ENCODE measurements at places on chromosomes 16 and 17.

- no peak for DNase-seq
These were observed 47.3 kb downstream of the TBC1D16 start for GRCh38 chr17:79988185-79988971.

GRCh38 chr16:52456368-52456767 lies 90.6 kb downstream of the TOX3 start:
- DNase-seq: no peak

- DNase-seq: no peak
These were observed 22.2 kb downstream of the CLTC start for GRCh38 chr17:59641799-59642484.

- no peak for DNase-seq
These were observed 5.8 kb downstream of the TRAF4 start for GRCh38 chr17:28749516-28750177.

GRCh38 chr16:12906765-12907516 lies 5.5 kb downstream of the SHISA9 start:
- DNase-seq: no peak

- DNase-seq: no peak
These were observed 7.3 kb upstream of the CPHXL start for GRCh38 chr16:75733305-75734211.

DNA sequence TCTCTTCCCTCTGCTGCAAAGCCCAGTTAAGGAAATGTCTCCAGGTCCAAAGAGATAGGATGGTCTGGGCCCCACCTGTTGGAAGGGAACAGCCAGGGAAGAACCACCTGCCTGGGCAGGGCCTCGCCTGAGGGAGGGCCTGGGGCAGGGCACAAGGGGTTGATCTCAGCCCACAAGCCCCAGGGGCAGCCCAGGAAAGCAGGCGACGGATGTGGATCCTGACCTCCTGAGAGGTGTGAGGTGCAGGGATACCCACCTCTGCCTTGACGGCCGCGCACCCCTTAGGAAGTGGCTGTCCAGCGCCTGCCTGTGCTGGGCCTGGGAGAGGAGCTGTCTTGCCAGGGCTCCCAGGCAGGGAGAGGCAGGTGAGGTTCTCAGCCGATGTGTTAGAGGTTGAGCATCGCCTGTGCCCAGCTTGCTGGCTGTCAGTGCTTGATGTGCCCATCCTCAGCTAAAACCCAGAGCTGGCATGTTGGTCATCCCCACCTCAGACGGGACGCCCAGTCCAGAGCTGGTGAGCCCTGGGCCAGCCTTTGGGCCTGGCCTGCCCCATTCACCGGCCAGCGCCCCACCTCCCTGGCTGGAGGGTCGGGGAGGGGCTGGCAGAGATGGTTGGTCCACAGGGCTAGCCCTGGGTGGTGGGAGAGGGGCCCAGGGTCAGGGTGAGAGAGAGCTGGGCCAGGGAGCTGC lies 434 bp downstream of the CEMP1 start:
- no peak for DNase-seq

DNA sequence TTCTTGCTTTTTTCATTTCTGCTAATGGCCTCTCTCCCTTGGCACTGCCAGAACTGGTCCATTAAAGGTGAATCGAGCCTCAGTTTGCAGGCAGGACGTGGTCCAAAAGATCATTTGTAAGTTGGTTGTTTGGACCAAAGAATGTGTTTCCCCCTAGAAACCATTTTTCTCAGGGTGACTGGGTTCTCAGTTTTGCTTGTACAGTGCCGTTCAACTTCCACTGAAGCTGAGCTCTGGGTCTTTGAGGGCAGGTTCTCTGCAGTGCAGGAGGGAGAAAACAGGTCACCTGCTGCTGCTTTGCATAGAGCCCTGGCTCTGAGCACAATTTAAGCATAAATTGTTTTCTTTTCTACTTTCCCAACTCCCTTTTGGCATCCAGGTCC lies 9.0 kb upstream of the AMZ2 start:
- no peak for DNase-seq

DNA sequence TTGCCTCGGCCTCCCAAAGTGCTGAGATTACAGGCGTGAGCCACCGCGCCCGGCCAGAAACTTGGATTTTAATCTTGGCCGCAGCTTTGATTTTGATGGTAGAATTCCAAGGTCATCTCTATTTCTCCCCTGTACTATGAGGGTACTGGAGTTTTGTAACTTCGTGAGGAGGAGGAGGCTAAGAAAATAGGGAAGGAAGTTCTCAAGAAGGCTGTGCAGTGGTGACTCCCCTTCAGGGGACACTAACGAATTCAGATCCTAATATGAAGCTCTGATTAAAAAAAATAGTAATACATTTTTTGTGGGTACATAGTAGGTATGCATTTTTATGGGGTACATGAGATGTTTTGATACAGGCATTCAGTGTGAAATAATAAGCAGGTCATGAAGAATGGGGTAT lies 55.9 kb downstream of the LDHD start:
- no peak for DNase-seq

DNA sequence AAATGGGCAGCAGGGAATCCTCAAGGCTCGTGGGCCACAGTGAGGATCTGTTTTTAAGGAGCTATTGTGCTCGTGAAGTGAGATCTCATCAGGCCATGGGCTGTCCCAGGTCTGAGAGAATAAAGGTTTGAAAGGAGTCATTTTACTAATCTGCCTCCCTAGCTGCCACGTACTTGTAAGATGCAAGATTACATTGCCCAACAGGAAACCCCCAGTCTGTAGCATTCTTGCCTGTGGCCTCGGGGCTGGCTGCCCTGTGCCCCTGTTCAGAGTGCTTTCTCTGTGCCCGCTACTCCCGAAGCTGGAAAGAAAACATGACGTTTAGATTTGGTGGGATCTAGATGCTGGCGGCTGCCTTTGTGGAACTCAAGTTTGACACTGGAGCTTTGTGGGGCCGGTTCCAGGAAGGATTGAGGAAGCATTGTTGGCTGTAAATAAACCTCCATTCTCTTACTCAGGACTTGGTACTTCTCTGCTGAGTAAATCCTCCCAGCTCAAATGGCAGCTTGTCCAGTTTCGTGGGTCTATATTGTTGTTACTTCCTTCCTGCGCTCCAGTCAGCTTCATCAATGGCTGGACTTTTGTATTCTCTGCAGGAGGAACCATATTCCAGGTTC lies 21.2 kb downstream of the SAP30BP start:
- DNase-seq: no peak

DNA sequence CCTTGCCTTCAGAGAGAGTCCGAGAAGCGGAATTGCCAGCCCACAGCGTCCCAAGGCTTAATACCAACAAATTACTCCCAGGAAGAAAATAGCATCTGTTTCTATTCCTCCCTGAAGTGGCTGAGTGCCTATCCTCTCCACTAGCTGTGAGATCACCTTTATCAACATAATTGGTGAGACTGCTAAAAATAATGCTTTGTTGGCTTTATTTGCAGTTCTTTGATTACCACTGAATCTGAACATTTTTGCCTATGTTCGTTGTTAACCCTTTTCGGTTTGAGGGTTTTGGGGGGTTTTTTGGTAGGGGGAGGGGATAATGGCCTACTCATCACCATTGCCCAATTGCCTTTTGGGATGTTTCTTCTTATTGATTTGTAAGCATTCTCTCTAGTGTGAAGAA lies 31.0 kb downstream of the MMP15 start:
- no peak for DNase-seq

- DNase-seq: no peak
These were observed 55.2 kb downstream of the CRISPLD2 start for GRCh38 chr16:84874983-84875382.

- no peak for DNase-seq
These were observed 49.0 kb upstream of the PIK3R6 start for GRCh38 chr17:8916466-8916865.

All from osteocyte (in vitro differentiated cells).